ENCODE measurements at places on chromosomes 7 and 10. TPM values are rescaled to one million over a fixed set of nuclear protein-coding genes. Genes with fewer than 3 reads are reported as not detected.

- no peak for DNase-seq
These were observed 95.5 kb upstream of the LAMB4 start for GRCh38 chr7:108225531-108226181.

DNA sequence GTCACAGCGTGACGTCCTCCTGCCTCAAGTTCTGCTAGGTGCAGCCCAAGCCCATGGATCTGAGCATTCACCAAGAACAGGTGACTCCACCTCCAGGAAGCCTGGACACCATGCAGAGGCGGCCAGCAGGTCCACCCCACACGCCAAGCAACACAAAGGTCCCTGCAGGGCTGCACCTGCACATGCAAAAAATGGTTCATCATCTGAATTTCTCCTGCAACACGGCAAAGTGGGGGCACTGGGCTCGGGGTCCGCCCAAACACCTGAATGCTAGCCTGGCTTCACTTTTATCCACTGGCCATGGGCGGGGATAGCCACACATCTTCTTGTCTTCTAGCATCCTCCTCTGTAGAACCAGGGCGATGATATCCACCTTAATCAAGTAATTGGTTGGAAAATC is 28.9 kb downstream of the CNPY1 start:
- DNase-seq = no peak

DNA sequence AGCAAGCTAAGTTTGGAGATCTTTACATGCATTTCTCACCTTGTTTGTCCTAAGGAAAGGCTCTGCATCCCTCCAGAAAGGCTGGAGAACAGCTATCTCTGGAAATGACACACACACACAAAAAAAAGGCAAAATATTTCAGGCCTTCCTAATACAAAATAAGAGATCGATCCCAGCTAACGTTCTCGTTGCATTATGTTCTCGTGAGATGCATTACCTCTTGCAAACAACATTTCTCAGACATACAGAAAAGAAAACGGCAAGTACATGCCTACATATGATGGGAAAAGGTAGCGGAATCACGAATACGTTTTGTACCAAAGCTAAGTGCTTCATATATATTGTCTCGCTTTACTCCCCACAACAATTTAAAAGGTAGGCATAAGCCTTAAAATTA is 488 bp downstream of the MTERF1 start:
- no peak for DNase-seq

- no peak for DNase-seq
These were observed 37.5 kb upstream of the DOCK1 start for GRCh38 chr10:126867567-126868365.

GRCh38 chr7:155405399-155406318 is 52.3 kb upstream of the EN2 start:
- no peak for DNase-seq

DNA sequence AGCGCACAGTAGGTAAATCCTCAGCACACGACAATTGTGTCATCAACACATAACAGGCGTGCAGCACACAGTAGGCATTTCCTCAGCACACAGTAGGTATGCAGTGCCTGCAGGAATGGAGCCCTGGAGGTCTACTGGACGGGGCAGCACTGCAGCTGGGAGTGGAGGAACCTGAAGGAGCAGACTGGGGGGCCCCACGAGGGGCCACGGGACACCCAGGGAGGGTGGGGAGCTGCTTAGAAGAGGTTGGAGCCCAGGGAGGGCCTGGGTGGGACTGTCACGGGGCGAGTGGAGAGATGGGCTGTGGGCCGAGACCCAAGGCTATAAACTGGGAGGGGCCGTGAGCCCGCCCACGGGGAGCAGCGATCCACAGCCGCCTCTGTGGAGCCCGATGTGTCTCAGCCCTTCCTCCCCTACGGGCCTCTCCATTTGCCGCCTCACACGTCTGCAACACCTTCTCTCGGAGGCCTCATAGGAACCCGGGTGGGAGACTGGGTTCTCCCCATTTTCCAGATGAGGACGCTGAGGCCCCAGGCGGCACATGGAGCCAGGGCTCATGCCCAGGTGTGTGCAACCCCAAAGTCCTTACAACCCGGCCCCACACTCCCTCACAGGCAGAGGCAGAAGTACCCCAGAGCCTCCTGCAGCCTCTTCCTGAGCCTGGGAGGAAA is 101.5 kb downstream of the MICALL2 start:
- DNase-seq = no peak

DNA sequence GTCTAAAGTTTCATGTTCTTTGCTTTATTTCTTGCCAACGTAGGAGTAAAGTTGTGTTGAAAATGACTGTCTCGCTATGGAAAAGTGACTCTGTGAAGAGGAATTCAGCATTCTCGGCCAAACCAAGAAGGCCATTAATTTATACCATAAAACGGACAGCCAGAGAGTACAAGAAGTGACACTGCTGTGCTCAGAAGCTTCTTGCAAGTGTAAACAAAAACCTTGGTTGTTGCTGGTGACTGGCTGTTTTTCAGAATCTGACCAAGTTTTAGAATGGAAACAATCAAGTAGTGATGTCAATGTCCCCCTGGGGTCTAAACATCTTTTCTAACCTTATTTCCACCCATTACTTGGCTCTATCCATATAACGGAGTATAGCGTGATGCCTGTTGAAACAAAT is 201.9 kb downstream of the INHBA start:
- no peak for DNase-seq

DNA sequence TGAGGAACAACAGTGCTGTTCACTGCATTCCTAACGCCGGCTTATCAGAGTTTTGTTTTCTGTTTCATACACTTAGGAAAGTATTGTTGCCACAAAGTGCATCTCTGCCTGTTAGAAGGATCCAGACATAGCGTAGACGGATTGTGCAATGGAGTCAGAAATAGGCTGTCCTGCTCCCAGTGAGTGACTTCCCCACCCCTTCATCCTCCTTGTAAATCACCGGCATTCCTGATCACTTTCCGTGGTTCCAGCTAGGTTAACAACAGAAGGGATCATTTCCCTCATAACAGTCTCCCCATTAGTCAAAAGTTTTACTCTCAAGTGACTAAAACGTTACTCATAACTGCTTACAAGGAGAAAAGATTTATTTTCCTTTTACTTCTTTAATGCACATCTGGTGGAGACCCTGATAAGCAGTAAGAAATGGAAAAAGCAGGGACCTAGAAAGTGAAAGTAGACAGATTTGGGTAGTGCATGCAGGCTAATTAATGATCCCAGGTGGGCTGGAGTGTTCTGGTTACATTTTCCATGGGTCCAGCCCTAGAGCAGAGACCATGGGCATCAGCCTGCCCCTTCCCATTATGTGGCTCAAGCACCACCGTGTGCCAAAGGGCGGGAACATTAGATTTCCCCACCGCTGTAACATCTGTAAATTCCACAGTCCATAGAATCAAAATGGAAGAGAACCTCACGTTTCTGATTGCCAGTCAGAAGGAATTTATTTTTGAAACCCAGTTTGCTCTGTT is 395.1 kb upstream of the GALNT17 start:
- no peak for DNase-seq

DNA sequence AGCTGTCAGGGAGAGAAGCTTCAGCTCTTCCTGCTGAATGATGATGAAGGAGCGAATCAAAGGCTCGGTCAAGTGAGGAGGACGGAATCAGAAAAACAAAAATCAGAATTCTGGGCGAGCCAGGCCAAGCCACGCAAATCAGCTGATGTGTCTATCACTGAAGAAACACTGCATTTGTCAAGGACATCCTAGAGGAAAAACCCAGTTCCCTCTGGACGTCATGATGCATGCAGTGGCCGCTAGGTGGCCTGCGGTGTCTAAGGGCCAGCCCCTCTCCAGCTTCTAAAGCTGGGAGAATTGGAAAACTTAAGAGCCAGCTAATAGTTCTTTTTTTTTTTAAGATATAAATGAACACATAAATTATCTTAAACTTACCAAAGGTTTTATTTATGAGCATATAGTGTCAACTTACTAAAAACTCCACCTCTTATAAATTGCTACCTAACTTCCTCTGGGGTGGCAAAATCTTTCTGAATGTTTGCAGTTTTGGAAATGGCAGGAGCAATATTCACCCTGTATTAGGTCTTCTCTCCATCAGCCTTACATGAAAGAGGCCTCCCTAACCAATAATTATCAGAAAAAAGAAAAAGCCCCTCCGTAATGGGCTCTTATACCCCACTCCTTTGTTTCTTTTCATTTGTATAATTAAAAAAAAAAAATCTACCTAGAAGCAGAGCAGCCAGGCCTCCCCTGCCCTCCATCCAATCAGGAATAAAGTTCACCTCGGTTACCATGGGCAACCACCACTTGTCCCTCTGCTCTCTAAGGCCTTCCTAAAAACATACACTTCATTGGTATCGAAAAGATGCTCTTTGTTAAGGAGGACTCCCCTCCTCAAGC is 186.8 kb downstream of the USP6NL start:
- no peak for DNase-seq

- DNase-seq = no peak
These were observed 29.8 kb downstream of the SNX10 start for GRCh38 chr7:26321435-26321834.

SFTPA2 gene
- polyA plus RNA-seq = not detected

NFE2L3 gene
- polyA plus RNA-seq = 1.8 TPM

DGKI gene
- polyA plus RNA-seq = 0.36 TPM

TMEM225B gene
- not detected for polyA plus RNA-seq
